ENCODE measurements at places on chromosomes 16 and 17. TPM values are rescaled to one million over a fixed set of nuclear protein-coding genes. Genes with fewer than 3 reads are reported as not detected.

GRCh38 chr17:40857535-40857934 lies 9.5 kb downstream of the KRT12 start:
- no peak for DNase-seq

GRCh38 chr16:67184995-67185650 lies 1.4 kb upstream of the MATCAP1 start:
- peak; percentile 89 for DNase-seq

DNA sequence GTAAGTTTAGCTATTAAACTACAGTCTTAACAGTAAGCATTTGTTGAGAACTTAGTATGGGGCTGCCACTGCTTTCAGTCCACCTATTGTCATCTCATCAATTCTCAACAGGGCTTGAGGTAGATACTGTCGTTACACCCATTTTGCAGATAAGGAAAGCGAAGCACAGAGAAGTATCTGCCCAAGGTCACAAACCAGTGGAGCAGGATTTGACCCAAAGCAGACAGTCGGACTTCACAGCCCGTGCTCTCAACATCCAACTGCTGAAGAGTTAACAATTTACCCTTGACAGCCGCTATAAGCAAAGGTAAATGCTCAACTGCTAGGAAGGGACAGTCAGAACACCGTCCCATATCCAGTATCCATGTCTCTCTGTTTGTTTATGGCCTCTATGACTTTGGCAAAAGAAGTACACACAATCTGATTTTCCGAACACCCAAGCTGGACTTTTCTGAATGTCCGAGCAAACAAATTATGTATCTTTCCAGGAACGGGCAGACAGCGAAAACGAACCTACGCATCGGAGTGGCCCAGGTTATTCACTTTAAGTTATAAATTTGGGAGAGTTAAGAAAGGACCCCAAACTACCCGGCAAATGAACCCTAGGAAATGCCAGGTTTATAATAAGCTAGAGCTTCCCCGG lies 1.2 kb downstream of the SIAH1 start:
- peak; percentile 46 for DNase-seq

- no peak for DNase-seq
These were observed 26.7 kb downstream of the WNT9B start for GRCh38 chr17:46878055-46878454.

- DNase-seq: no peak
These were observed 48.9 kb upstream of the MRPS23 start for GRCh38 chr17:57898487-57899311.

DNA sequence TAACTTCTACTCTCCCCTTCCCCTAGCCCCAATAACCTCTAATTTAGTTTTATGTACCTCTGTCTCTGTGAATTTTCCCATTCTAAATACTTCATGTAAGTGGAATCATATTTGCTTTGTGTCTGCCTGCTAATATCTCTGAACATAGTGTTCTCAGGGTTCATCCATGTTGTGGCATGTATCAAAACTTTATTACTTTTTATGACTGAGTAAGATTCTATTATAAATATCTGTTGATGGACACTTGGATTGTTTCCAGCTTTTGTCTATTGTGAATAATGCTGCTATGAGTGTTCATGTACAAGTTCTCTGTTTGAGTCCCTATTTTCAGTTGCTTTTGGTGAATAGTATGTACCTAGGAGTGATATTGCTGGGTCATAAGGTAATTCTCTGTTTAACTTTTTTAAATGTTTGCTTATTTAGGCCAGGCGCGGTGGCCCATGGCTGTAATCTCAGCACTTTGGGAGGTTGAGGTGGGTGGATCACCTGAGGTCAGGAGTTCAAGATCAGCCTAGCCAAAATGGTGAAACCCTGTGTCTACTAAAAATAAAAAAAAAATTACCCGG lies 92.8 kb downstream of the CHD9 start:
- DNase-seq: no peak

LPO gene
- polyA plus RNA-seq: 0.17 TPM

CA5A gene
- polyA plus RNA-seq: 0.25 TPM

GPR142 gene
- polyA plus RNA-seq: 0.25 TPM

SSTR5 gene
- 0.27 TPM for polyA plus RNA-seq

NR1D1 gene
- polyA plus RNA-seq: 4.1 TPM

MYL11 gene
- polyA plus RNA-seq: 0.63 TPM
